ENCODE measurements at places on chromosomes 2 and 18.

GRCh38 chr2:20698916-20699613 is 32.1 kb downstream of the GDF7 start:
- DNase-seq: no peak

GRCh38 chr2:7083580-7084509 is 166.6 kb downstream of the RNF144A start:
- no peak for DNase-seq

DNA sequence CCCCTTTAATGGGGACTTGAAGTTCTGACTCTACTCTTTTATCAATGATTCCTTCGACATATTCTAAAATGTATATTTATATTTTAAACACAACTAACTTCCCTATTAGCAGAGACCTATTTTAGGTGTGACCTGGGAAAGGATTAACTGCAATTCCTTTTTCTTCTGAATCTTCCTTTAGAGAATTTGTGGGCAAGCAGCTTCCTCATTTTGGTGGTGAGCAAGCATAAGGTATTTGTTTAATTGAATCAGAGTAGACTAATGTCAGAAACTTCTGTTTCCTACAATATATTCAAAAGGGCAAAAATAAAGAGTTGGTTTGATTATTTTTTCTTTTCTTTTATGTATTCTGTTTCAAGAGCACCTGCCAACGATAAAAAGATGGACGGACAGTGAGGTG is 237.0 kb downstream of the IKZF2 start:
- DNase-seq: no peak

DNA sequence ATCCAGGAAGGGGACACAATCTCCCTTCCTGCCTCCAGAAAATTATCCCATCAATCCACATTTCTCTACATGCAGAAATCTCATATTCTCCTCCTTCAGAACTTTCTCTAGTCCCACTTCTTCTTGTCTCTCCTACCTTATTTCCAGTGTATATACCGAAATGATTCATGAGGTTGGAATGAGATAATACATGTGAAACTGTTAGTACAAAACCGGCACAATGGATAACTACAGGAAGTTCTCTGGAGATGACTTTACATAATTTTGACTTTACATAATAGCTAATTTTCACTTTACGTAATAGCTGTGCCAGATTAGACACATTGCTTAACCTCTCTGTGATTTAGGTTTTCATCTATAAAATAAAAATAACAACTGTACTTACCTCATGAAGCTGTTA is 801.3 kb downstream of the ERBB4 start:
- DNase-seq: no peak
